Brain microvascular endothelial cell (primary cell): ENCODE measurements at places on chromosomes 12 and 14.

- DNase-seq = no peak
These were observed 47.6 kb upstream of the RBM19 start for GRCh38 chr12:114013575-114014345.

DNA sequence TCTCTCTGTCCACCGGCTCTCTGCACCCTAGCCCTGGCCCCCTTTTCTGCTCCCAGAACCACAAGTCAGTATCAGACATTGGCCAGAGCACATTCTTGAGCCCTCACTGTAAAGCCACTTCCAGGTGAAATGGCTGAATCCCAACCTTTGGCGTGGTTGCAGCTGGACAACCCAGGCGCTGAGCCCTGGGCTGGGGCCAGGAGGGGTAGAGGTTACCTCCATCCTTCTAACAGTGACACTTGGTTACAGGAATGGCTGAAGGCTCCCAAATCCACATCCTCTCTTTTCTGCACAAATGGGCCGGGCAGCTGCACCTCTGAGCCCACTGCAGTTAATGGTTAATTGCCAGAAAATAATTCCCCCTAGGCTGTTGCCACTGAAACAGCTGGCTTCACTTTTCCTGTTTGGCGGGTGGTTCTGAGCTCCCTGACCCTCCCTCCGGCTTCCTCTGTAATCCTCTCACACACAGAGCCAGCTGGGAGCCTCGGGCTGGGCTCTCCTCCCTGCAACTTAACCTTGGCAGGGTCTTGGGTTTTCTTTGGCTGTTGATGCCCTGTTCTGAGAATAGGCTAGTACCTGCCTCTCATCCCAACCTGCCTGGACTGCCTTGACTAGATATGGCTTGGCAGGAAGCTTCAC, 44.1 kb downstream of the TSPAN11 start:
- no peak for DNase-seq

DNA sequence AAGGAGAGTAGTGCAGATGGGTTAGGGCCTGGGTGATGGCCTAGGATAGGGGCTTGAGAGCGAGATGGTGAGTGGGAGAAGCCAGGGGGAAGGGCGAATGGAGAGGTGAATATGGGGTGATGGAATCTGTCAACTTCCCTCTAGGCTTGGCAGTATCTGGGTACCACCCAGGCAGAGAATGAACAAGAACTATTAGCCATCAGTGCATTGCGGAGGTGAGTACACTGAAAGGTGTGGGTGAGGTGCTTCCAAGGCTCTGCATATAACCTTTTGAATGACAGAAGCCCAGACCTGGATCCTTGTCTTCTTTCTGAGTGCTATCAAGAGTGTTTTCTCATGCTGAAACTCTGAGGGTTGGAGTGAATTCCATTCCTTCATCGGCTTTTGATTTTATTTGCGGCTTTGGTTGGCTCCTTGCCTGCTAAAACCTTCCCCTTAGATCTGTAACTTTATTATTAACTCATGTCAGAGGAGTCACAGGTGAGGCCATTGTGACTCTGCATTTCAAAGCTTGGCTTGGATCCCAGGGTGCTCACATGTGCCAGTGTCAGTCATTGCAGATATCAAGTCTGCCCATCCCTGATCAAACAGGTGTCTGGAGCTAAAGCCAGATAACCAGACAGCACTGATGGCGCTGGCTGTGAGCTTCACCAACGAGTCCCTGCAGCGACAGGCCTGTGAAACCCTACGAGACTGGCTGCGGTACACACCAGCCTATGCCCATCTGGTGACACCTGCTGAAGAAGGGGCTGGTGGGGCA, 18.6 kb downstream of the PEX5 start:
- DNase-seq = no peak

DNA sequence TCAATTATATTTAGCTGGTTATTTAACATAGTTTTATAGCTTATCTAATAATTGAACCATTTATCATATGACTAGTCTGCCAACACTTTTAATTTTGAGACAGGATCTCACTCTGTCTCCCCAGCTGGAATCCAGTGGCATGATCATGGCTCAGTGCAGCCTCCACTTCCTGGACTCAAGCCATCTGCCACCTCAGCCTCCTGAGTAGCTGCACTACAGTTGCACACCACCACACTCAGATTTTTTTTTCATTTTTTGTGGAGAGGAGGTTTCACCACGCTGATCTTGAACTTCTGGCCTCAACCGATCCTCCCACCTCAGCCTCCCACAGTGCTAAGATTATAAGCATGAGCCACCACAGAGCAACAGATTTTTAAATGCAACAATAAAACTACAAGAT, 151.4 kb upstream of the MDGA2 start:
- DNase-seq = no peak

- peak; percentile 54 for DNase-seq
These were observed 122.5 kb downstream of the DAD1 start for GRCh38 chr14:22466491-22466890.

GRCh38 chr14:71618047-71618446, 314.2 kb upstream of the RGS6 start:
- DNase-seq = no peak

DNA sequence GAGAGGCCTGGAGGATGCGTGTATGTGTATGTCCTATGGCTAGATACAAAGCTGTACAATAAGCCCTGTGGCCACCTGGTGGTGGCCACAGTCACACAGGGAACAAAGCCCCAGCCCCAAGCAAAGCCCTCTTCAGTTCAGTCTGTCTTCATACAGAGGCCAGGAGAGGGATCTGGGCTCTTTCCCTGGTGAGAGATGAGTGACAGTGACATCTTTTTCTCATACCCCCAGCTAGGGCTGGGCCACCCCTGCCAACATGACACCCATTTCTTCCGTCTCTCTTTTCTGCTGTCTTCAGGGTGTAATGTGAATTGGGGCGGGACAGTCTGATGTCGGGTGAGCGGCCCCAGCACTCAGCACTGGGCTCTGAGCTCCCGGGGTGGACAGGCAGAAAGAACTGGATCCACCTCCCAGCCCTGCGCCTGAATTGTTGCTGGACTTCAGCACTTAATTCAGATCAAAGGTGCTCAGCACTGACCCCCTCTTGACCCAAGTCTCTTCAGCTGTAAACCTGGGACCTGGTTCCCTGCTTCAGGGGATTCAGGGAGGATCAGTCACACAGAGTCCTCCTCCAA, 59.8 kb downstream of the SERPINA3 start:
- DNase-seq = peak; percentile 16

- DNase-seq = no peak
These were observed 249.8 kb downstream of the VRK1 start for GRCh38 chr14:97046967-97047366.

- DNase-seq = no peak
These were observed 2.4 kb upstream of the CISTR start for GRCh38 chr12:53754188-53754585.

DNA sequence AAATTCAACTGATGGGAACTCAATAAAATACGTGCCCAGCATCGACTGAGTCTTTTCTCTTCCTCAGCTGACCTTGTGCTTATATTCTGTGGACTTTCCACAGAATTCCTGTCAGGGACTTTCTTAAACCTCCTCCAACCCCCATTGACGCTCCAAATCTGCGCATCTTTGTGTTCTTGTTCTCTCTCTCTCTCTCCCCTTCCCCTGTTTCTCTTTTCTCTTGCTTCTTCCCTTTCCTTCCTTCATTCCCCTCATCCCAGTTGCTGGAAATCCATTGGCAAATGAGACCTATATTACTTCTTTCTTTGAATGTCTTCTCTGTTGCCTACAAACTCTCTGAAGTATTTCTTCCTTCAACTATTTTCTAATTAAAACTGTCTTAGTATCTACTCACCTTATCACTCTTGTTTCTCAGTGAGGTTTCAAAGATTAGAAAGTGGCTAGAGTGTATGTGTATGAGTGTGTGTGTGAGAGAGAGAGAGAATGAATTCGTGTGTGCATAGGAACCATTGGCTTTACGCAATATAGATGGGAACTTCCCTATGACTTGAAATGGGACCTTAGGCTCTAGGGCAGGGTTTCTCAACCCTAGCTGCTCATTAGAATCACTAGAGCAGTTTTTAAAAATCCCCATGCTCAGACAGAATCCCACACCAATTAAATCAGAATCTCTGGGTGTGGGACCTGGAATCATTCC, 41.8 kb upstream of the DHRS7 start:
- no peak for DNase-seq

GRCh38 chr14:88864198-88864597, 39.7 kb downstream of the TTC8 start:
- no peak for DNase-seq

DNA sequence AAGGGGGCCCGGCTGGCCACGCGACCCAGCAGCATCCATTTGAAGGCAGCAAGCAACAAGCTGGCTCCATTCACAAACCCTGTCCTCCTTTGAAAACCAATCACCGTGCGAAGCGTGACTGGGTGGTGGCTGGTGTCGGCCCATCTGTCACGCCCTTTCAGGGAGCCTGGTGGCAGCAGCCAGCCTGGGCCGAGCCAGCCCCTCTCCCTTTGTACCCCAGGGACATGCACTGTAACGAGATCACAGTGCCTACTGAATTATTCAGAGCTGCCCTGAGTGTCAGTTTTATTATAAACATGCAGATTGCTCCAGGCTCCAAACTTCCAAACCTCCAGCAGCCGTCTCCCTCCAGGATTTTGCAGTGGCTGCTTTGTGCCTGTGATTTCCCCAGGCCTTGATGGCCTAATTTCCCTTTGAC, 22.3 kb upstream of the CTDSP2 start:
- DNase-seq = no peak

GRCh38 chr14:59755409-59756135, 115.0 kb downstream of the RTN1 start:
- DNase-seq = no peak

DNA sequence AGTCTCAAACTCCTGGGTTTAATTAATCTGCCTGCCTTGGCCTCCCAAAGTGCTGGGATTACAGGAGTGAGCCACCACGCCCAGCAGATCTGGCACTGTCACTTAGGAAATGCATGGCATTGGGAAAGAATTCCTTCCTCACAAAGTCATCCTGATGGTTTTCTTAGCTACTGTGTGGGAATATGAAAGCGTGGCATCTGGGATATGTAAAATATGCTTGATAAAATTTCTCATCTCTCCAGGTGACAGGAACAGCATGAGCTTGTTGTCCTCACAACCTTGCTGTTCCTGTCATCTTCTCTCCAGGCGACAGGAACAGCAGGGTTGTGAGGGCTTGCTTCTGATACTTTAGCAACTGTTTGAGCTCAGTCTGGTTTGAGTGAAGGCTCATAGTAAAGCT, 16.1 kb upstream of the AICDA start:
- no peak for DNase-seq
